COR-L47 (cell line): ENCODE measurements at places on chromosomes 2 and 18.

- DNase-seq = no peak
These were observed 255.4 kb upstream of the CHAC2 start for GRCh38 chr2:53512071-53512826.

GRCh38 chr18:33836564-33836963, 258.5 kb downstream of the ASXL3 start:
- peak; percentile 40 for DNase-seq

GRCh38 chr2:220185766-220186305, 558.4 kb downstream of the SLC4A3 start:
- DNase-seq = no peak

- DNase-seq = peak; percentile 27
These were observed 214.1 kb upstream of the STON1 start for GRCh38 chr2:48315896-48316194.

DNA sequence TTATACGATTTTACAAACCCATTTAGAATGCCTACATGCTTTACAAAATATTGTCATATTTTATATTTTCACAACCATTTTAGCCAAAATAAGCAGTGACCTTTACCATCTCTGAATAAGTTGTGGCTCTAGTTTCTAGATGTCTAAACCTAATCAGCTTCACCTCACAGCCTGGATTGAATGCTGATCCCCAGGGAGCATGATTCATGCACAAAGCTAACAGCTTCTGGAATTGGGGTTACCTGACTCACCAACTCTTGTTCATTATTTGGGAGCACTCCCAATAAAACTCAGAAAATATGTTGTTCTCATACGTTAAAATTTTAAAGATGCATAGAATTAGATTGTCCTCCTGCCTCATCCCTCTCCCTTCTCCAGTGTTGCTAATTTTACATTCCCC, 611.7 kb upstream of the NETO1 start:
- no peak for DNase-seq

GRCh38 chr2:3445891-3446290, 66.4 kb downstream of the TRAPPC12 start:
- no peak for DNase-seq

DNA sequence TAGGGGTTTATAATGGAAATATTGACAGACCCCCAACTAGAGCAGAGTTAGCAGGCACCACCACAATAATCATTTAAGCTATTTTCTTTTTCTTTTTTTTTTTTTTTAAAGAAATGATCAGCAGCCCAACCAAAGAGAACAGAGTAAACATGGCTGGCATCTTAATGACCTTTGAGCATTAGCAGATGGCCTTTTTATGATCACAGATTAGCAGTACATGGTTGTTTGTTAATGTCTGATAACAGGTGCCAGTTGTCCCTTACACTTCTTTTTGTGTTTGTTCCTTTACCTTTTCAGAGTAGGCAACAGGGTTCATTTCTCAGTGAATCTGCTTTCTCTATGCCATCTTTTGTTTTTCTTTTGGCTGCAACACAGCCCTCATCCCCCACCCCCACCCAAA, 747.0 kb downstream of the BCL11A start:
- DNase-seq = no peak

- no peak for DNase-seq
These were observed 3.7 kb downstream of the FBXO48 start for GRCh38 chr2:68463287-68463877.

DNA sequence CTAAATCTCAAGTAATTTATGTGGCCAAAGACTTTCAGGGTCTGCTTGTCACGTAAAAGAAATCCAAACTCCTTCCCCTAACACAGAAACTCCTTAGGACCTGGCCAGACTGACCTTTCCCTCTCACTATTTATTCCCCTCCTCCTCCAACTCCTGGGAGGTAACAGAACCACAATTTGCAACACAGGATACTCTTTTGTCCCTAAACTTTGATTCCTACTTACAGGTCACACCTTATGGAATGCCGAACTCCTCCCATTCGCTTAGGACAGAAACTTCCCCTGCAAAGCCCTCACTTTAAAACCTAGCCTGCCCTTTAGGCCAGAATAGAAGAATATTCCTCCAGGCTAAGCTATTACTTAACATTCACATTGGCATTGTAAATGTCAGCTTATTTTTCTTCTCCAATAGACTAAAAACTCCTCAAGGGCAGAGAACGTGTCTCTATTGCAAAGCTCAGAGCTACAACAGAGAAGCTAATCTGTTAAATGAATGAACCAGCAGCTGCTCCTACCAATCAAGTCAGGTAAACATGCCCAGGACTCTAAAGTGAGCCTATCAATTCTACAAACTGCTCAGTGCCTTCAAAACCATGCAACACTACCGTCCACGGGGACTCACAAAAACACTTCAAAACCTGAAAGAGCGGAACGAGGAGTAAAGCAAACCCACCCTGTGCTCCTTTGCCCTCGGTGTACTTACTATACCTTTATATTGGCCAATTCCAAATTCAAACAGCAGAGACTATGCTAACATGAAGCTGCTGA, 6.1 kb downstream of the INO80D start:
- no peak for DNase-seq

DNA sequence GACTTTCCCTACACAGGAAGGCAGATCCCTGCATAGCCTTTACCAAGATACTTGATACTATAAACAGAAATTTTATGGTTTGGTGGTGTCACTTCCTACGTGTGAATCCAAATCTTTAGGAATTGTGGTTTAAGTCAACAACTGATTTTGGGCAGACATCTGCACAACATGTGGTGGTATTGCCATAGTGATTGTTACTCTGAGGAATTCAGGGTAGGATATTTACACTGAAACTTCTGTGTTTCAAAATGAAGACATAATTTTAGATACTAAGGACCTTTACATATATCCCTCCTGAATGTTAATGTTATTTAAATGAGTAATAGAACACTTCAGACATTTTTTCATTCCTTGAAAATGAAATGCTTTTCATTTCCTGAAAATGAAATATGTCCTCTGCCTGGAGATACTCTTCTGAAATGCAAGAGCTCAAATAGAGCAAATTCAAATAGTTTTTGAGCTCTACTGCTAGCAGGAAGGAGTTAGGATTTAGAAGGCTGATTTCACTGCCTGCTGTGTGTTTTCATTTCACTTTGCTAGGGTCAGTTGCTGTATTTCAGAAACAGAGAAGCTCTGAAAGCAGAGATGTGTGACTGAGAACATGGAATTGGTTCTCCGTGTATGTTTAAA, 77.2 kb downstream of the MDH1 start:
- no peak for DNase-seq

- DNase-seq = no peak
These were observed 104.1 kb downstream of the DLGAP1 start for GRCh38 chr18:4351005-4351404.
